Right cardiac atrium (tissue), 5 donors: ENCODE measurements at places on chromosomes 16 and 17. TPM values are rescaled to one million over a fixed set of nuclear protein-coding genes. Genes with fewer than 3 reads are reported as not detected.

Gene CNTNAP1
- total RNA-seq: 4.6 TPM

Gene DCXR
- 162 TPM for total RNA-seq

- no peak for DNase-seq
Measured at GRCh38 chr17:72614476-72614870, 478.0 kb downstream of the SLC39A11 start.

GRCh38 chr16:78127130-78127529, 27.7 kb downstream of the WWOX start:
- no peak for DNase-seq

GRCh38 chr17:58338841-58339754, 10.5 kb upstream of the TSPOAP1 start:
- DNase-seq: peak; percentile 79

Gene KREMEN2
- not detected for total RNA-seq

Gene GLP2R
- total RNA-seq: 0.61 TPM

DNA sequence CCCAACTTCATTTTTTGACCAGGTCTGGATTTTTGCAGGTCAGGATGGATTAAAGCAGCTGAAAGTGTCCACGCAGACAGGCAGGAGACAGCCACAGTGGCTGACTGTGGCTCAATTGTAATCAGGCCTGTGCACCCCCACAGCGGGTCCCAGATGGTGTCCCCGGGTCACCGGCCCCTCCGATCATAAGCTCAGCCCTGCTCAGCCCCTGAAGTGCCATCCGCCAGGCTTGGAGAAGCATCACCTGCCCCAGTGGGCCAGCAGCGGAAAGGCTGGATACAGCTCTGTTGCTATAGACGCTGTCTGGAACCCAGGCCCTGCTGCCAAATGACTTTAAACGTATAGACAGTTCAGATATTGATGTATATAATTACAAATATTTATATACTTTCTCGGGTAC, 60.6 kb downstream of the RPH3AL start:
- DNase-seq: peak; percentile 37

- DNase-seq: no peak
Measured at GRCh38 chr17:15112846-15113617, 152.1 kb downstream of the PMP22 start.

GRCh38 chr17:80468781-80469493, 7.5 kb downstream of the NPTX1 start:
- DNase-seq: no peak

GRCh38 chr17:57313097-57313835, 56.9 kb downstream of the MSI2 start:
- DNase-seq: no peak

GRCh38 chr17:75810216-75810615, 25.6 kb downstream of the UNK start:
- DNase-seq: no peak

- DNase-seq: no peak
Measured at GRCh38 chr17:6254036-6254435, 180.9 kb downstream of the AIPL1 start.

DNA sequence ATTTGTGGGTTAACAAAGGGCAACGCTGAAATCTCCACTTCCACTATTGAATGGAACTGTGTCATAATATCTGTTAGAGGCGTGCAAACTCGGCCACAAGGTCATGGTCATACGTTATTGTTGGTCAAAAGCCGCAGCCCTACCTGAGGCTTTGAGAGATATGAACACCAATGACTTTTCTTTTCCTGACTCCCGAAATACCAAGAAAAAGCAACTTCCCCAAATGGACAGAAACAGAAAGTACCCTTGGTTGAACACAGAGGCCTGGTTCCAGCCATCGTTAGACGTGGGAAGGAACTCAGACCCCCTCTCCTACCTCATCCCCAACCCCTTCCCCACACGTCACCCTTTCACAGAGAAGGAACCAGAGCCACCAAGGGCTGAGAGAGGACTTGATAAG, 1.4 kb upstream of the PIK3R5 start:
- no peak for DNase-seq

GRCh38 chr16:85042167-85042526, 14.6 kb downstream of the KIAA0513 start:
- DNase-seq: no peak

Gene NPIPA7
- total RNA-seq: 5.1 TPM

Gene SPAG5
- 2.7 TPM for total RNA-seq

- DNase-seq: peak; percentile 82
Measured at GRCh38 chr16:54487933-54488332, 201.3 kb upstream of the IRX3 start.

GRCh38 chr17:80781807-80782277, 209.8 kb upstream of the CHMP6 start:
- DNase-seq: peak; percentile 65

Gene KRTAP2-2
- total RNA-seq: not detected

DNA sequence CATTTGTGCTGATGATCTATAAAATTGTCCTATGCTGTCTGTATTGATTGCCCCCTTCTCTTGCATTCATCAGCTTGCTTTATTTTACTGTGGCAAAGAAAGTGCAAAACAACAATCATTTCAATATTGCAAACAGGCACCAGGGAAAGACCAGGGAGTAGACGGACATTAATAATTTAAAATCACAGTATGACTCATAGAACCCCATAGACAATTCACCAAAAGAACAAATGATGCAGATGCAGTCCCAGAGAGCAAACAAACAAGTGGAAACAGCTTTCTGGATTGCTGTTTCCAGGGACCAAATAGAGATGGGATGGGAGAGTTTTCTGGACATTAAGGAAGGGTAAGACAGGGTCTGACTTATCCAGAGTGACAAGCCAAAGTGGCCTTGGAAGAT, 70.1 kb downstream of the ABCC12 start:
- DNase-seq: no peak
